Caco-2 (cell line): ENCODE measurements at places on chromosomes 16 and 17.

GRCh38 chr16:28555561-28555960 lies 1.8 kb downstream of the SGF29 start:
- no peak overlapping the region for H3K27ac ChIP-seq
- H3K4me3 ChIP-seq = no peak overlapping the region
- no peaks in the 10 kb centered on the region for H3K4me1 ChIP-seq
- no peak for DNase-seq
- H3K27me3 ChIP-seq = no peaks in the 10 kb centered on the region
- no peaks in the 10 kb centered on the region; the same call in 1 of the 2 replicates for H3K36me3 ChIP-seq

DNA sequence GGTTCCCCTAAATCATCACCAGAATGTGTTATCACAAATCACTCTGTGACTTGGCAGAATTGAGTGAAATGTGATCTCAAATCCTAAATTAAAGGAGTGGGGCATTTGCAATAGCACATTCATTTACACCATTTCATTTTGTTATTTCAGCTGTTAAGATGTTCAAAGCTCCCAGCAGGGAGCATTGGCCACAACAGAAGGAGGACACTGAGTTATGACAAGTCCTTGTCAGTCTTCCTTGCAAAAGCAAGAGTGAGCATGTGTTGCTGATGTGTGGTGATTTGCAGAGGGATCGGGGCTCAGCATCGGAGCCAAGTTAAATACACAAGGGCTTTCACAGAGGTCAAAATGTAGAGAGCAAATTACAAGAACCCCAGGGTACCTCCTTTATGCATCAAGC lies 372.2 kb upstream of the CDH5 start:
- DNase-seq = no peak
- no peaks in the 10 kb centered on the region for H3K36me3 ChIP-seq
- H3K4me3 ChIP-seq = no peak overlapping the region

DNA sequence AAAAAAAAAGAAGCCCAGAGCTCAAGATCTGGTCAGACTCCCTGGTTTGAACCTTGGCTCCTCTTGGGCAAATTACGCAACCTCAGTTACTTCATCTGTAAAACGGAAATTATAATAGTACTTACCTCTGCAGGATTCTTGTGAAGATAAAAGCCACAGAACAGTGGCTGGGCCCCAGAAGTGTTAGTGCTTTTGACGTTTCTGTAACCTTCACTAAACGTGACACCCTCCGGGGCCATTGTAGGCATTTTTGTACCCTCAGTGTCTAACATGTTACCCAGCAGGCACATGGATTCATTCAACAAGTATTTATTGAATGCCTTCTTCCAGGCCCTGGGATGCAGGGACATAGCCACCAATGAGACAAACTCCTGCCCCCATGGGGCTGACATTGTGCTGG lies 58.0 kb downstream of the PITPNC1 start:
- no peak for DNase-seq
- no peak overlapping the region for H3K4me3 ChIP-seq
- H3K4me1 ChIP-seq = peaks cover 9% of the 10 kb centered on the region; the same call in 1 of the 2 replicates
- no peaks in the 10 kb centered on the region for H3K27me3 ChIP-seq

DNA sequence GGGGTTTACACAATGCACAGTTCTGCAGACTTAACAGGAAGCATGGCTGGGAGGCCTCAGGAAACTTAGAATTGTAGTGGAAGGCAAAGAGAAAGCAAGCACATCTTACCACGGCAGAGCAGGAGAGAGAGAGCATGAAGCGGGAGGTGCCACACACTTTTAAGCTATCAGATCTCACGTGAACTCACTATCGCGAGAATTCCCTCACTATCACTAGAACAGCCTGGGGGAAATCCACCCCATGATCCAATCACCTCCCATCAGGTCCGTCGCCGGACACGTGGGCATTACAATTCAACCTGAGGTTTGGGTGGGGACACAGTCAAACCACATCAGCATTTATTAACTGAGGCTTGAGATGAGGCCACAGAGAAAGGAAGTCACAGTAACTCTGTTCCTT lies 326.7 kb downstream of the C16orf95 start:
- H3K27ac ChIP-seq = no peak overlapping the region
- no peaks in the 10 kb centered on the region for H3K4me1 ChIP-seq
- H3K36me3 ChIP-seq = no peaks in the 10 kb centered on the region
- H3K27me3 ChIP-seq = no peaks in the 10 kb centered on the region; the same call in 1 of the 2 replicates

DNA sequence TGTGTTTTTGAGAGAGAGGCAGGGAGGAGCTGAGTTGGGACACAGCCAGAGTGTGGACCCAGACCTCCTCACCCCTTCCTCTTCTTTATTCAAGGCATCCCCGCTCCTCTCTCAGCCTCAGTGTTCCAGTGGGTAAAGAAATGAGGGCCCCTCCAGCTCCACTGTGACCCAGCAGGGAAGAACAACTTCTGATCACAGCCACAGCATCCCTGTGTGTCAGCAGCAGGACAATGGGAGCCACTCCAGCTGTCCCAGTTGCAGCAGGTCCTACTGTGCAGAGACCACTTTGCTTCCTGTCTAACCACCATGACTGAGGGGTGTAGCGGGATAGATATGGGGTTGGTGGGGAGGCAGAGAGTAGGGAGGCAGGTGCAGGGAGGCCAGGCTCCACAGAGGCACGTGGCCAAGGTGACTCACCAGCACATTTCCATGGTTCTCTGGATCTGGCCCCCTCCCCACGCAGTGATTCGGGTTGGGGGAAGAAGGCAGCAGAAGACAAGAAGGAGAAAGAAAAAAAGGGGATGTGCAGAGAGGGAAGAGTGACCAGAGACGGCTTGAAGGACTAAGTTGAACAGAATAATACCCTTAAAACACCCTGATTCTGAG lies 24.5 kb downstream of the PIK3R5 start:
- no peak overlapping the region for H3K27ac ChIP-seq
- H3K4me3 ChIP-seq = no peak overlapping the region
- no peaks in the 10 kb centered on the region for H3K27me3 ChIP-seq
- no peak for DNase-seq
- no peaks in the 10 kb centered on the region for H3K36me3 ChIP-seq
- H3K4me1 ChIP-seq = no peaks in the 10 kb centered on the region

DNA sequence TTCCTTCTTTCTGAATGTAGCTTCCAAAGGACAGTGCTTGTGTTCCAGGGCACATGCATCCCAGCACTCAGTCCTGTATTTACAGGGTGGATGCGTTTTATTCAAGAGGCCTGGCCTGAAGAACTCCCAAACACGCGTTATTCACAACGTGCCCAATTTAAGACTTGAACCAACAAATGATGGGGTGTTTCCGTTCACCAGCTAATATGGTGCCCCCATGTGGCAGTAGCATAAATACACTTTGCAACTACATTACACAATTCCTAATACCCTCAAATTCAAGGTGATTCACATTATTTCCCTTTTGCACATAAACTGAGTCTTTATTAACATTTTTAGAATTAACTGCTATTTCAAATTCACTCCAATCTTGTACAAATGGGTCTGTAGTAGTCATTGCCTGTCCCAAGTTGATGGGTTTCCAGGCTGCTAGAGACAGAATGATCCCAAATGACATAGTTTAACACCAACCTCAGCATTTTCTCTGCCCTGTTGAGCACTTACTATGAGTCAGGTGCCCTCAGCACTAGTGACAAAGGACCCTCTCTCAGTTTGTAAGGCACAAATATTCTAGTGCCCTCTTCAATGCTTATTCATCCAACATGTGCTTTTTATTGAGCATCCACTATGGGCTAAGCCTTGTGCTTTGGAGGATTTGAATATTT lies 26.9 kb downstream of the HSD17B2 start:
- H3K27me3 ChIP-seq = no peaks in the 10 kb centered on the region; the same call in none of the 2 replicates
- no peak overlapping the region for H3K27ac ChIP-seq
- no peak overlapping the region for H3K4me3 ChIP-seq
- peaks cover 28% of the 10 kb centered on the region for H3K4me1 ChIP-seq
- H3K36me3 ChIP-seq = peaks cover 2% of the 10 kb centered on the region; the same call in 1 of the 2 replicates
- no peak for DNase-seq

DNA sequence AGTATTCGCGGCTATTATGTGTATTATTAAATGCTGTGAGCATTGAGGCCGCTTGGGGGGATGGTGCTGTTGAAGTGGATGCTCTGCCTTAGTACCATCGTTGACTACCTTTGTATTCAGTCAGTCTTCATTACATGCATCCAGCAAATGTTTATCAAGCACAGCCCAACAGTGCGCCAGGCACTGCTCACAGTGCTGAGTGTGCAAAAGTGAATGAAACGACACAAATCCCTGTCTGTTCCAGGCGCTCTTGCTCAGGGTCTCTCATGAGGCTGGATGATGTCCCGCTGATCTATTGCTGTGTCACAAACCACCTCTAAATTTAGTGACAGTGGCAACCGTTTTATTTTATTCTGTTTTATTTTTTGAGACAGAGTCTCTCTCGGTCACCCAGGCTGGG lies 53.8 kb downstream of the OTOA start:
- H3K4me3 ChIP-seq = no peak overlapping the region
- H3K4me1 ChIP-seq = no peaks in the 10 kb centered on the region
- H3K27ac ChIP-seq = no peak overlapping the region
- H3K36me3 ChIP-seq = no peaks in the 10 kb centered on the region
- no peak for DNase-seq

GRCh38 chr17:1126801-1127550 lies 52.8 kb downstream of the ABR start:
- H3K27me3 ChIP-seq = no peaks in the 10 kb centered on the region
- no peaks in the 10 kb centered on the region for H3K36me3 ChIP-seq
- H3K4me1 ChIP-seq = peaks cover 9% of the 10 kb centered on the region
- no peak overlapping the region for H3K4me3 ChIP-seq
- no peak for DNase-seq

DNA sequence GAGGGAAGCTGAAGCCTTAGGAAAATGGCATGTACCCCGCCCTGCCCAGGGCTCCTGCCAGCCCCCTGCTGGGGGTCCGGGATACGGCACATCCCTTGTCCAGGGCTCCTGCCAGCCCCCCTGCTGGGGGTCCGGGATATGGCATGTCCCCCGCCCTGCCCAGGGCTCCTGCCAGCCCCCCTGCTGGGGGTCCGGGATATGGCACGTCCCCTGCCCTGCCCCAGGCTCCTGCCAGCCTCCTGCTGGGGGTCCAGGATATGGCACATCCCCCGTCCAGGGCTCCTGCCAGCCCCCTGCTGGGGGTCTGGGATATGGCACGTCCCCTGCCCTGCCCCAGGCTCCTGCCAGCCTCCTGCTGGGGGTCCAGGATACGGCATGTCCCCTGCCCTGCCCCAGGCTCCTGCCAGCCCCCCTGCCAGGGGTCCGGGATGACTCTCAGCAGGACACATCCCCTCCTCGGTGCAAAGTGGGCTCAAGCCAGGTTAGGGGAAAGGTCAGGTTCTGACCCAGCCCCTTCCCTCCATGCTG lies 43.2 kb downstream of the RPH3AL start:
- H3K4me1 ChIP-seq = no peaks in the 10 kb centered on the region
- H3K4me3 ChIP-seq = no peak overlapping the region
- peak; percentile 65 for DNase-seq
- H3K27ac ChIP-seq = no peak overlapping the region
- no peaks in the 10 kb centered on the region; the same call in none of the 2 replicates for H3K36me3 ChIP-seq
- H3K27me3 ChIP-seq = no peaks in the 10 kb centered on the region

GRCh38 chr16:85936816-85937215 lies 37.9 kb downstream of the IRF8 start:
- DNase-seq = no peak
- H3K27me3 ChIP-seq = no peaks in the 10 kb centered on the region
- H3K27ac ChIP-seq = no peak overlapping the region
- H3K4me3 ChIP-seq = no peak overlapping the region
- no peaks in the 10 kb centered on the region for H3K36me3 ChIP-seq
- H3K4me1 ChIP-seq = peaks cover 5% of the 10 kb centered on the region; the same call in 1 of the 2 replicates

GRCh38 chr17:61431594-61432311 lies 20.5 kb upstream of the TBX4 start:
- H3K27ac ChIP-seq = peak overlapping the region; percentile 12
- H3K36me3 ChIP-seq = no peaks in the 10 kb centered on the region
- H3K4me1 ChIP-seq = peaks cover 18% of the 10 kb centered on the region
- H3K4me3 ChIP-seq = no peak overlapping the region
- no peak for DNase-seq
- H3K27me3 ChIP-seq = no peaks in the 10 kb centered on the region

GRCh38 chr17:40418428-40418706 lies 671 bp upstream of the TOP2A start:
- no peak for DNase-seq
- peaks cover 16% of the 10 kb centered on the region; the same call in 1 of the 2 replicates for H3K4me1 ChIP-seq
- H3K27ac ChIP-seq = peak overlapping the region; percentile 99
- H3K27me3 ChIP-seq = no peaks in the 10 kb centered on the region

DNA sequence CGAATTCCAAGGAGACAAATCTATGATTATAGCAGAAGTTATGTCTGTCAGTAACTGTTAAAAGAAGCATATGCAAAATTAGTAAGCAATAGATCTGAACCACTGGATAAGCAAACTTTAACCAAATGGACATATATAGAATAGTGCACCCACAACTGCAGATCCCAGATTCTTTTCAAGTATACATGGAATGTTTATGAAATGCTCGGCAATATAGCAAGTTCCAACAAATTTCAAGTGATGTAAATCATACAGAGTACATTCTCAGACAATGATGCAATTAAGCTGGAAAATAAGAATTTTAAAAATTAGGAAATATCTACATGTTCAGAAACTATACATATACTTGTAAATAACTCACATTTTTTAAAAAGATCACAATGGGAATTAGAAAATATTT lies 8.4 kb upstream of the HELZ start:
- no peaks in the 10 kb centered on the region for H3K36me3 ChIP-seq
- no peak overlapping the region for H3K27ac ChIP-seq
- no peaks in the 10 kb centered on the region for H3K4me1 ChIP-seq
- DNase-seq = no peak

DNA sequence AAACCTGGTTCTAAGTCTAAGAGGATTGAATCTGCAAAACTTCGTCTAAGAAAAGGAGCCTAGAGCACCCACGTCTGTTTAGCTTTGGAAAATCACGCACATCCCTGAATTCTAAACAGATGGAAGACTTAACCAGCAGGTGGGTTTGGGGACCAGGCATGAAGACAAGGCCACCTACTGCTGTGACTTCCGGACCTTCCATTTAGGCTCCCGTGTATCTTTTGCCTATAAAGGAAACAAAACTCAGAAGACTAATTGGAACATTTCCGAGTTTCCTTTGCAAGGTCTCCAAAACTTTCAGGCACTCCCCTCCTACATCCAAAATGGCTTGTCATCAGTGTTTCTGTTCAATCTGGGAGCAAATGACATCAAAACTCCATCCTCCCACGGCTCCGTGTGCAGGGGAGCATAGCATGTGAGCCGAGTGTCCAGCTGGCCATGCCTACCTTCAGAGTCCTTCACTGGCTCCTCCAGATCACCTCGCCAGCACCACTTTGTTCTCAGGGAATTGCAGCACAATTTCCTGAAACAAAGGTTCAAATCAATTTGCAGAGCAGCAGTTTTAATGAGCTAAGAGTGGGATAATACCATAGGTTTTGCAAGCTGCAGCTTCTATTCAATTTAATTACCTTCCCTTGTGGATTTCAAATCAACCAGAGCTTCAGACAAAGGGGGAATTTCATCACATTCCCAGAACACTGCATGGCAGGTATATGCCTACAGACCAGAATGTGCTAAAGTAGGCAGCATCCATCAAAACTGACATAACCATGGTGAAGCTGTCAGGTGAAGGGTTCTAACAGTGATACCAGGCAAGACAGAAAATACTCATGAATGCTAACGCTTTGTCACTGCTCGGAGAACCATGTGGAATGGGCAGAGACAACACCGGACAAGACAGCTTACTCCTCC lies 23.5 kb downstream of the CACNG1 start:
- H3K4me1 ChIP-seq = peaks cover 10% of the 10 kb centered on the region
- no peak overlapping the region for H3K27ac ChIP-seq
- H3K4me3 ChIP-seq = no peak overlapping the region
- H3K27me3 ChIP-seq = no peaks in the 10 kb centered on the region
- DNase-seq = no peak

- no peaks in the 10 kb centered on the region for H3K4me1 ChIP-seq
- DNase-seq = no peak
- H3K27me3 ChIP-seq = peaks cover 2% of the 10 kb centered on the region
- no peaks in the 10 kb centered on the region for H3K36me3 ChIP-seq
Measured at GRCh38 chr17:39225308-39225958, at the start of gene STAC2. STAC2 (minus strand) TSS chr17:39225945; CDS start chr17:39225502, 443 bp downstream.
